ENCODE measurements at places on chromosomes 5 and 9. TPM values are rescaled to one million over a fixed set of nuclear protein-coding genes. Genes with fewer than 3 reads are reported as not detected.

DNA sequence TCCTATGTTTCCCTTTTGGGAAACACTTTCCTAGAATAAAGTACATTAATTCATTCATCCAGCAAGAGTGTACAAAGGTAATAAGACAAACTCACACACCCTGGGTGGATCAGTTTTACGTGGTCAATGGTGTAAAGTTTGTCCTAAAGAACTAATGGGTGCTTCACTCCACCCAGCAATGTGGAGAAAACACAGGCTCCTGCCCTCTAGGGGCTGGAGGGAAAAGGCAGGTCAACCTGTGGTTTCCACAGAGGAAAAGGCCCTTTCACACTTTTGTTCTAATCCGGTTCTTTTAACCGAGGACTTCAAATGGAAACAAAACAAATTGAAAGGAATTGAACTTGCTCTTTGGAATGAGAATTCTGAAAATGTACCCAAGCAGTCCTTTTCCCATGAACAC lies 80.9 kb upstream of the SPOCK1 start:
- H3K36me3 ChIP-seq = no peaks in the 10 kb centered on the region
- no peaks in the 10 kb centered on the region for H3K4me1 ChIP-seq
- H3K27ac ChIP-seq = no peak overlapping the region
- DNase-seq = no peak
- no peaks in the 10 kb centered on the region for H3K27me3 ChIP-seq

The ORM2 gene
- not detected for total RNA-seq

The HDAC3 gene
- total RNA-seq = 57.9 TPM

DNA sequence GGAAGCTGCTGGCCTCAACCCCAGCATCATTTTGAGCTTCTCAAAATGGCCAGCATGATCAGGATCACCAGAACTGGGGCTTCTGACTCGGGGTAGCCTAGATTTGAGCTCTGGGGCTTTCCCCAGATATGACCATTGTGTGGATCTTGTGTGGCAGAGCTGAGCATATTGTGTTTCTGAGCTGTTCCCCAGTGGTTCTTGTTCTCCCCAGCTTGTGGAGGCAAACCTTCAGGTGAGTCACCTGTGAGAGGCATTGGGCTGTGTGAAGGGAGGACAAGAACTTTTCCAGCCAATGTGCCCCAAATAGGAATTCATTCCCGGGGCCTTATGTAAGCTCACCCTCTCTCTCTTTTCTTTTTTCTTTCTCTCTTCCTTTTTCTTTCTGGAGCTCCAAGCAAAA lies 80.7 kb upstream of the PITX1 start:
- H3K27me3 ChIP-seq = no peaks in the 10 kb centered on the region
- no peak for DNase-seq
- H3K36me3 ChIP-seq = no peaks in the 10 kb centered on the region
- no peak overlapping the region for H3K4me3 ChIP-seq
- H3K27ac ChIP-seq = no peak overlapping the region

GRCh38 chr9:31542384-31543055 lies 841.9 kb upstream of the ACO1 start:
- H3K4me1 ChIP-seq = peaks cover 3% of the 10 kb centered on the region
- no peak for DNase-seq
- no peaks in the 10 kb centered on the region for H3K27me3 ChIP-seq
- no peaks in the 10 kb centered on the region for H3K36me3 ChIP-seq
